CD4-positive, alpha-beta T cell treated with Interleukin-10 for 1 hour (primary cell): ENCODE measurements at places on chromosomes 16 and 17.

DNA sequence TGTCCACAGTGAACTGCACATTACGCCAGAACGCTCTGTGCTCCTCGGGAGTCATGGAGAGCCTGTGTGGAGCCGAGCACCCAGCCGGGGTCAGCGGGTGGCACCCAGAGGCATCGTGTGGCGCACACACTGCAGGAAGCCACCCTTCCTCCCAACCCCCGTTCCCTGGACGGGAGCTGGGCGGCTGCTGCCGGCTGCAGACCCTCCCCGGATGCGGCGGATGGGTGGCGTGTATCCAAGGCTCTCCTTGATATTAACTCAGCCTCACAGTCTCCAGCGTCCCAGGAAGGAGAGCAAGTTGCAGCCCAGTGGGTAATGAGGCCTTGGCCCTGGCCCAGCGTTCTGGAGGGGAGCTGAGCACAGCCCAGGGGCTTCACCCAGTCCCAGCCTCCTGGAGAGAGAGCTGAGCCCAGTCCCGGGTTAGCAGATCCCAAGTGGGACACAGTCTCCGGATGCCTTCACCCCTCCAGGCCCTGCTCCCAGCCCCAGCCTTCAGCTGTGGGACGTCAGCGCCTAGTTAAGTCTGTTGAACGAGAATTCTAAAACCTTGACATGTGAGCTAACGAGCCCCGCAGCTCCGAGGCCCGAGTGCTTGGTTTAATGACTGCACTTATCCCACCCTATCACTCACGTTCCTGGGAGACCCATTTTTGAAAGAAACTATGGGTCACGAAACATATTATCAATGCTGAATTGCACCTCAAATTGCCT, 86.6 kb downstream of the TBC1D16 start:
- DNase-seq = no peak

DNA sequence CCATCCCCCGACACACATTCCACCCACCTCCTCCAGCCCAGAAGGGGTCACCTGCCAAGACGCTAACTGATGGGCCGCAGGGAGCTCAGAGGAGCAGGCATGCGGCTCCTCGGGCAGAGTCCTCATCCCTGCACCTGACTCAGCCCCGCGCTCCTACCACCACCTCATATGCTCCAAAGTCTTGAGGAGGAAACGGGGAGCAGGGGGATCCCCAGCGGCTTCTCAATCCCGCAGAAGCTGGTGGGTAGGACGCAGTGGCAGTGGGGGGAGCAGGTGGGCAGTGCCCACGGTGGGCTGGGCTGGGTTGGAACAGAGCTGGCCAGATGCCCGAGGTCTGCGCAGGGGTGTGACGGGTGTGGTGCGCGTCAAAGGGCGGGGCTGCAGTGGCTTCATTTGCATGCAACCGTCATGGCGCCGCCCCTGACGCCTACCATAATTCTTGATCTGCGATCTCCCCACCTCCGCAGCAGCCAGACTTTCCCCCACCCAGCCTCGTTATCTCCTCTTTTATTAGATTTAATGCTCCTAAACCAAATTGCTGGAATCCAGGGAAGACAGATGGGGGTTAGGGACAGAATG, 39.0 kb upstream of the EMP2 start:
- no peak for DNase-seq

- DNase-seq = no peak
These were observed 6.5 kb upstream of the OR2C1 start for GRCh38 chr16:3349175-3349574.

DNA sequence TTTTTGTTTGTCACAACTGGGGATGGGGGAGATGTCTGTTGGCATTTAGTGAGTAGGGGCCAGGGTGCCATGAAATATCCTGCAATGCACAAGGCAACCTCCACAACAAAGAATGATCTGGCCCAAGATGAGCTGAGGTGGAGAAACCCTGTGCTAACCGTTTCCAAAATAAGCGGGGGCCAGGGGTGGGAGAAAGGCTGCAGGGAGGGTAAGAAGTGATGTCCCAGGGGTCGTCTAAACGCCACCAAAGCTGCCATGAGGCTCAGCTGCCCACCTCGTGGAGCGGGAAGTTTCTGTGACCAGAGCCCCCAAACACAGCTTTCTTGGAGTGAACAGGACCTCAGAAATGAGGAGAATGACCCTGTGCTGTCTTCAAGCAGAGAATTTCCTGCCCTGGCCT, 76.5 kb upstream of the CDH5 start:
- no peak for DNase-seq

- no peak for DNase-seq
These were observed 66.0 kb downstream of the RAP1GAP2 start for GRCh38 chr17:2862197-2862596.

GRCh38 chr17:2718150-2718938, 6.8 kb upstream of the CLUH start:
- no peak for DNase-seq

DNA sequence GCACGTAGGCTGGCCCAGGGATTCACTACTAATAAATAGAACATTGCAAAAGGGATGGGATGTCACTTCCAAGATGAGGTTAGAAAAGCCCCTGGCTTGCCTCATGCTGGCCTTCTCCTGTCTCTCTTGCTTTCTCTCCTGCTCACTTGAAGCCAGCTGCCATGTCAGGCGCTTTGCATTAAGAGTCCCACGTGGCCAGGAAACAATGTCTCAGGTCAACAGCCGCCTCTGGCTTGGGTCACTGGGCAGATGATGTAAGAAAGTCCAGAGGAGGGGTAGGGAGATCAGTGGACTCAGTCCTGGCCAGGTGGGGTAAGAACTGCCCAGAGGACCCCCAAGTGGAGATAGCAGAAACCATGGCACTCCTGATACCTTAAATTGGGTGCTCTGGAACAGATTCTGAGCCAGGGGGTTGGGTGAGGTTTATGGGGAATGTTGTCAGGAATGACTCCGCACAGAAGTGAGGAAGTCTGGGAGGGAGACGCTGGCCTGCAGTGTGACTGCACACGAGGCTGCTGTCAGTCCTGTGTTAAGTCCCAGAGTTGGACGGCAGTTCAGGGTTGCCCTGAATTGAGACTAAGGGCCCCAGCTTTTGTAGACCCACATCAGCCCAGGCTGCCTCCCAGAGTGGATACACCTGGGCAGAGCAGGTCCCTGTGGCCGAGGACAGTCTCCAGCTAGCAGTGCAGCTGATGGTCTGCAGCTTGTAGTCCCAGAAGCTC, 17.7 kb downstream of the C16orf82 start:
- no peak for DNase-seq

DNA sequence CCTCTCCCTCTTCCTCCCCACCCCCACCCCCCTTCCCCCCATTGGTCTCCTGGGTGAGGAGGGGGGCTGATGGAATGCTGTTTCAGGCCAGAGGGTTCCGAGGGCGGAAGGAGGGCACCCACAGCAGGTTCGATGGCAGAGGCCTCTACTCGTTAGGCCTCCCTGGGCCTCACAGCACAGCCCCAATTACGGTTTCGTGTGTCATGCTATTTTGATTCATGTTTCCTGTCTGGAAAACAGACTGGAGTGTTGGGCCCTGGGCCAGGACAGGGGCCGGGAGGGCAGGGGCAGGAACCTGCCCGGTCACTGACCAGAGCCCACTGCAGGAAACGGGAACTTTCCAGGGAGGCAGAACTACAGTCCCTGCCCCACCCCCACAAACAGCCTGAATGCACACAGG, 138.2 kb downstream of the C16orf95 start:
- no peak for DNase-seq

DNA sequence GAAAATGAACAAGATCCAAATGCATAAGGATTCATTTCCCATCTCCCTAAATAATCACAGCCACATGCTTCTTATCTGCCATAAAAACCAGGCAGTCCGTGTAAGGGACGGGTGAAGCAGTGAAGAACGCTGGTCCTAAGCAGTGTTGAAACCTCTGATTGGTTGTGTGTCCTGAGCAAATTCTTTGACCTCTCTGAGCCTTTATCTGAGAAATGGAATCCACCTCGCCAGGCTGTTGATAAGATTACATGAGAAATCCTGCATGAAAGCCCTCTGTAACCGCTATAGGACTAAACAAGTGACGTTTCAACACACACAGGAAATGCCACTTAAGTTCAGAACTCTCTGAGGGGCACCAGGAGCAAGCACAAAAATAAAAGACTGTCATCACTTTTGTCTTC, 26.8 kb downstream of the GAS7 start:
- no peak for DNase-seq

DNA sequence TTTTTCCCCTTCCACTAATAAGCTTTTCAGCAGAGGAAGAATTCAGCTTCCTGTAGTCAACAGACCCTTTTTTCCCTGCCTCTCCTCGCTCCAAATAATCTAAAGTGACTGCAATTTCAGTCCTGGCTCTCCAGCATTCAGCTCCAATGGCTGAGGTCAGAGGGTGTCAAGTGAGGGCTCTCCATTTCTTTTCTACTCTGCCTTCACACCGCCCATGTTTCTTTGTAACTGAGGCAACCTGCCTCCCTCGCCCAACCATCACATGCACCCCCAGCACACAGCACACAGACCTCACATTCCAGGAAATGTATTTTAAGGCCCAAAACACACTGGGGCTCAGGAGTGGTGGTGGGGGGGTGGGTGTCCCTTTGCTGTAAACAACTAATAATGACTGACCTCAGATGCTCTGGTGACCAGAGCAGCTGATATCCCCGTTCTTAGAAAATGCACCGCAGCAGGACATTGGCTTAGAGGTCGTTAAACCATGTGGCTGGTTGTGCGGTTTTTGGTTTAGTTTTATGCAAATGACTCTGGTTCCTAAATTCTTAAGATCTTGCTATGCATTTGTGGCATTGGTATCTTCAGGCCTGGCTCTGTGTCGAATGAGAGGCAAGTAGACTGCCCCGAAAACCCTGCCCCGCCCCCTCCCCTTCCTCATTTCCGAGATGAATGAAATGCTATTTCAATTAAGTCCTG, 203.6 kb downstream of the ZFHX3 start:
- no peak for DNase-seq

- no peak for DNase-seq
These were observed 69.5 kb downstream of the AMFR start for GRCh38 chr16:56355786-56356275.

GRCh38 chr16:58615280-58615679, 14.3 kb downstream of the CNOT1 start:
- no peak for DNase-seq

DNA sequence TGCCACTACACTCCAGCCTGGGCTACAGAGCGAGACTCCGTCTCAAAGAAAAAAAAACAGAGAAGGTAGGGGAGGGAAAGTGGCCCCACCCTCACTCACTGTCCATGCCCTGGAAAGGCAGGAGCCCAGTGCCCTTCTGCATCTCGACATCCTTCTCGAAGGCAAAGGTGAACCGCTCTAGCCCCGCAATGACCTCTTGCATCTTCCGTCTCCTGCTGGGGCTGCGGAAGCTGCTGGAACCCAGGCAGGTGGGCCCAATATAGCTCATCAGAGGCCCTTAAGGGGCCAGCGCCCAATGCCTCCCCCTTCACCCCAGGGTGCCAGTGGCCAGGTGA, at the start of gene CPSF4L:
Gene CPSF4L (minus strand): TSS at position 264 of the 335 bp plus-strand sequence. CDS start 62 bp downstream, at position 202.
- no peak for DNase-seq

DNA sequence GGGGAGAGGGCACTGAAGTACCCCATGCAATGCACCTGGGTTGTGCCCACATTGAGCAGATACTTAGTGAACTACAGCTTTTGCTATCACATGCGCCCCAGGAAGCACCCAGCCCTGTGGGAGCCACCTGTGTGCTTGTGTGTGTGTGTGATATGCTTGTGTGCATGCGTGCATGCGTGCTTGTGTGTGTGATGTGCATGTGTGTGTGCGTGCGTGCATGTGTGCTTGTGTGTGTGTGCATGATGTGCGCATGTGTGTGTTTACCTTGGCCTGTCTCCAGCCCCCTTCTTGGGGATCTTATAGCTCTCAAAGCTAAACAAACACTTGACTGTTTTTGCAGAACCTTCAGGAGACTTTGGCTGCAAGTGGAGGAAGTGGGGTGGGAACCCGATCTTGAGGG, 841 bp downstream of the C16orf89 start:
- no peak for DNase-seq

- no peak for DNase-seq
These were observed 61.0 kb upstream of the LGALS9 start for GRCh38 chr17:27569884-27570577.

DNA sequence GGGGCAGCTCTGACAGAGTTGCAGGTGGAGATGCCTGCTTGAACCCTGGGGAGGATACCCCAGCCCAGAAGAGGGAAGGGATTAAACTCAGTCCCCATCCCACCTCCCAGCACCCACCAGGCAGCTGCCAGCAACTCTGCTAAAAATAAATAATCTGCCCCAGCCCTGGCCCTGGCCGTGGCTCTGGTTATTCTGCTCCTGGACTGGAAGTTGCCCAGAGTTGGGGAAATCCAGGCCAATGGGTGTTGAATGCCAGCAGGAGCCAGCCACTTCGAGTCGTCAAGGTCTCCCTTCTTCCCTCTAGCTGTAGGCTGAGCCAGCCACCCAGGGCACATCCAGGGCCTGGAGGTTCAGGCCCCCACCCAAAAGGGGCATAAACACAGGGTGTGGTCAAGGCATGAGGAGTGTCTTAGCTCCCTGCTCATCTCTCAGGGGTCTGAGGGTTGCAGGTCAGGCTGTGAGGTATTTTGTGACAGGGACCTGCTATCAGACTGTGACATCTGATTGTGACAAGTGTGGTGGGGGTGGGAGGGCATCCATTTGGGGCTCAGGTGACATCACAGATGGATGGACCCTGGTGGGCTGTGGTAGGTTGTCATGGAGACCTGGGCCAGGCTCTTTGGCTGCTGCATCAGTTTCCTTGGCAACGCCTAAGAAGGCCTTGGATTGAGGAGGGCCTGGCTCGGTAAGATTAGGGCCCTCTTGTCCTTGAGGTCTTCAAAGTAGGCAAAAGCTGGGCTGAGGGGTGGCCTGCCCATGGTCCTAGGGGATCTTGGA, 1.0 kb upstream of the RRAD start:
- DNase-seq = no peak

DNA sequence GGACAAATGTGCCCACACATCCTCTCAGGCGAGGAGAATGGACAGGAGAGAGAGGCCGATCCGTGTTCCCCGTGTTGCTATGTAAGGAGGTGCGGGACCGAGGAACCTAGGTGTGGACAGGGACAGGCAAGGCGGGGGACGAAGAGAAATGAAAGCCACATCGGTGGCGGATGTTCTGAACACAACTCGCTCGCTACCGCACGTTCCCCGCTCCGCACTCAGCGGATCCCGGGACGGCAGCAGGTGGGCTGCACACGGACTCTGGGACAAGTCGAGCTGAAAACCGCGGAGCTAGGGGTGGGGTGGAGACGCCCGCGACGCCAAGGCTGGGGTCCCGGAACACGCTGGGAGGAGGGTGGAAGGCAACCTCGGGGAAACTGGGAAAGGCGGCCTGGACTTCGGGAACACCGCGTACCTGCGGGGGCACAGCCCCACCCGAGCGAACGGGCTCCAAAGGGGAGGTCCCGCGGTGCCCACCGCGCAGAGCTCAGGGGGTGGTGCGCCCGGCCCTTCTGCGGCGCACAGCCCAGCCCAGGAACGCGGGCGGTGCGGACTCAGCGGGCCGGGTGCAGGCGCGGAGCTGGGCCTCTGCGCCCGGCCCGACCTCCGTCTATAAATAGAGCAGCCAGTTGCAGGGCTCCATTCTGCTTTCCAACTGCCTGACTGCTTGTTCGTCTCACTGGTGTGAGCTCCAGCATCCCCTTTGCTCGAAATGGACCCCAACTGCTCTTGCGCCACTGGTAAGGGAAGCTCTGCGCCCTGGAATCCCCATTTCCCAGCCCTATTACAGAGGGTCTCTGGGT, at the start of gene MT1E:
Gene MT1E (plus strand): TSS at position 642 of the 803 bp plus-strand sequence. CDS start 71 bp downstream, at position 713.
- peak; percentile 33 for DNase-seq

- no peak for DNase-seq
These were observed 1.9 kb upstream of the CBFB start for GRCh38 chr16:67027046-67027445.

- no peak for DNase-seq
These were observed 5.4 kb downstream of the NTN1 start for GRCh38 chr17:9026741-9027140.
